ENCODE measurements at places on chromosomes 12 and 14. TPM values are rescaled to one million over a fixed set of nuclear protein-coding genes. Genes with fewer than 3 reads are reported as not detected.

The CLEC4A gene
- polyA plus RNA-seq, result 0.52 TPM

The PMEL gene
- 2.0 TPM for polyA plus RNA-seq

The KRT2 gene
- not detected for polyA plus RNA-seq

The PRPH gene
- not detected for polyA plus RNA-seq

The CCDC198 gene
- polyA plus RNA-seq, result not detected

The FAM161B gene
- 1.6 TPM for polyA plus RNA-seq

The AICDA gene
- polyA plus RNA-seq, result not detected

The SIX4 gene
- polyA plus RNA-seq, result 1.8 TPM

The ATL1 gene
- 1.4 TPM for polyA plus RNA-seq

The C12orf75 gene
- polyA plus RNA-seq, result 23.6 TPM

The MAP4K5 gene
- 17.4 TPM for polyA plus RNA-seq

The POC1B gene
- polyA plus RNA-seq, result 7.1 TPM

The SELPLG gene
- 1.8 TPM for polyA plus RNA-seq

The NEUROD4 gene
- not detected for polyA plus RNA-seq

The IFNG-AS1 gene
- polyA plus RNA-seq, result not detected

The KRT77 gene
- not detected for polyA plus RNA-seq

The LRRIQ1 gene
- polyA plus RNA-seq, result 0.08 TPM

Data from endothelial cell of umbilical vein (primary cell).